Activated CD4-positive, alpha-beta T cell treated with anti-CD3 and anti-CD28 coated beads for 1 hour (primary cell): ENCODE measurements at places on chromosomes 4 and X.

DNA sequence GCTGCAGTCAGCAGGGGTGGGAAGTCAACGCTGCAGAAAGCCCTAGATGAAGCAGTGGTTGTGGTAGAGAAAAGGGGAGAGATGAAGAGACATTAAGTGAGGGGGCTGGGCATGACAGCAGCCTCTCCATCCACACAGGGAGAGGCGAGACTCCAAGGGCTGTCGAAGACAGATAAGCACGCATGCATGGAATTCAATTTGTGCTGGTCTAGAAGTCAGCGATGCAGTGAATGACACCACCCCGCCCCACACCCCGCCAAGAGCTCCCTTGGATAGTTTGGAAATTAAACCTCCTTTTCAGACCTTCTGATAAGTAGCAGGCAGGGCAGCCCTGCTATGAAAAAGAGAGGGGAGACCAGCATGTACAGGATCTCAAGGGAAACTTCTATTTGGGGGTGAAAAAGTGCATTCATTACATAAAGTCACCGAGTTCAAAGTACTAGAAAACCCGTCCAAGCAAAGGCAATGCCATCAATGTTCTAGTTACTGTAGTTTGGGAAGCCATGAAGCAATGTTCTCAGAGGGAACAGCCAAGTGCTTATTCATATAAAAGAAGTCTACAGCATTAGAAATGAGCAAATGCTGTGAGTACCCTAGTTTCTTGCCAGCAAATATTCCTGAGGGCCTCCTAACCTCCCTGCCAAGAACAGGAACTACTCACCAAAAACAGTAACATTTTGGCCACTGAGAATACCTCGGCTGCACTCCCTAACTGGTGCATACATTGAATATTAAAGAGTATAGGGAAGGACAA, 152.3 kb upstream of the ANXA10 start:
- DNase-seq = no peak

DNA sequence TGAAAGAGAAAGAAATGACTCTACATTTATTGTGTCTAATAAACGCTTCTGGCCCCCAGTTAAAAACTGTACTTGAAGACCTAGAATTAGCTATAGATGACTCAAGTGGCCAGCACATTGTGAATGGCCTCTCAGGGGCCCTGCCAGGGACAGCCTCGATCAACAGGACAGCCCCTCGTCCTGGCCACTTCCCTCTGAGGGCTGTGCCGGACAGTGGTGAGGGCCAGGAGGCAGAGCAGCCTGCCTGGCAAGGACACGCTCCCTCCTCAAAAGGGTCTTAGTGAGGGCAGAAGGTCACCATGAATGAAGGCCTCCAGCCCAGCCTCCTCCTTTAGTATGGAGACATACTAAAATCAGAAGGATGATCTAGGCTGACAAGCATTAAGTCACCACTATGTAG, 16.5 kb downstream of the RNF212 start:
- DNase-seq = no peak

DNA sequence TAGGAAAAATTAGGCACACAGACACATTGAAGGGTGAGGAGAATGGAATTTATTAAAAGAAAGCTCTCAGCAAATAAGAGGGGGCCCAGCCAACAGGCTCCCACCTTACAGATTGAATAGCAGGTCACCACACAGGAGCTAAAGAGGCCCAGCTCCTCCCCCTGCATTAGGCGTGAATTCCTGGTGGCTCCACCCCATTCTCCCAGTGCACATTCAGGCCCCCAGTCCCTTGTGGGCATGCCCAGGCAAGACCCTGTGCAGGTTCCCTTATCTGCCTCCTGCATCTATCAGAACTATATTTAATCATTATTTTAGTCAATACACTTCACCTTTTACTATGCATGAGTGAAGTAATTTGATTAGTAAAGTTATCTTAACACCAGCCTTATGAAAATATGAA, 856.3 kb upstream of the NDST4 start:
- no peak for DNase-seq

- no peak for DNase-seq
These were observed 171.3 kb downstream of the SNCA start for GRCh38 chr4:89665662-89666061.

- DNase-seq = no peak
These were observed 85.0 kb downstream of the SCFD2 start for GRCh38 chr4:53280846-53281245.

DNA sequence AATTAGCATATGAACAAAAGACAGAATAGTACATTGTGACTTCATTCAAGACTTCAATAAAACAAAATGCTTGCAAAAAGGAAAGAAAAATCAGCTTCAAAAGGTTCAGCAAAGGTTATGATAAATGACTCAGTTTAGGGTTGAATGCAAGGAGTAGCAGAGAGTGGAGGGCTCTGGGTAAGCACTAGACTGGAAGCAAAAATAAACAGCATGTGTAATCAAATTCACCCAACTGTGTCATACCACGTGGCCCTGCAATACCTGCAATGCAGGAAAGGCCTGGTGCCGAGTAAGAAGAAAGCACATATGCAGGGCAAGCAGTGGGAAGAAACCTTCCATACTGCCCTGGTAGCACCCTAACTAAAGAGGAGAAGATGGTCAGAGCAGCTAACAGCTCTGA, 88.7 kb downstream of the ATP11C start:
- DNase-seq = no peak
